ENCODE measurements at places on chromosomes 12 and 14. TPM values are rescaled to one million over a fixed set of nuclear protein-coding genes. Genes with fewer than 3 reads are reported as not detected.

GPR84 gene
- total RNA-seq = not detected

SLC15A5 gene
- not detected for total RNA-seq

TMEM229B gene
- 4.2 TPM for total RNA-seq

BATF gene
- total RNA-seq = 13.9 TPM

KRT83 gene
- total RNA-seq = not detected

OSGEP gene
- 115 TPM for total RNA-seq

C12orf76 gene
- total RNA-seq = 26.2 TPM

CLEC1B gene
- not detected for total RNA-seq

LTBP2 gene
- 0.22 TPM for total RNA-seq

PTHLH gene
- total RNA-seq = not detected

GALNT9 gene
- total RNA-seq = 0.71 TPM

CBLN3 gene
- total RNA-seq = 128 TPM

SOAT2 gene
- not detected for total RNA-seq

LMO3 gene
- total RNA-seq = not detected

TEX52 gene
- total RNA-seq = not detected

BIN2 gene
- 40.1 TPM for total RNA-seq

TAS2R43 gene
- total RNA-seq = 4.8 TPM

FIGNL2 gene
- 0.79 TPM for total RNA-seq

DLGAP5 gene
- not detected for total RNA-seq

MIP gene
- total RNA-seq = not detected

TMEM63C gene
- total RNA-seq = 3.2 TPM

CDK2 gene
- total RNA-seq = 32.8 TPM

UBR7 gene
- total RNA-seq = 17.3 TPM

LGR5 gene
- not detected for total RNA-seq

PRR13 gene
- 213 TPM for total RNA-seq

LRRIQ1 gene
- not detected for total RNA-seq

SERPINA10 gene
- not detected for total RNA-seq

NAV3 gene
- total RNA-seq = not detected

LRP1 gene
- total RNA-seq = 4.1 TPM

RDH5 gene
- 38.1 TPM for total RNA-seq

CCDC196 gene
- total RNA-seq = not detected

TMEM132D gene
- not detected for total RNA-seq

KCNK13 gene
- not detected for total RNA-seq

THTPA gene
- total RNA-seq = 21.5 TPM

SMAGP gene
- total RNA-seq = 8.0 TPM

ZNF740 gene
- total RNA-seq = 117 TPM

TAS2R20 gene
- 3.4 TPM for total RNA-seq

B3GNT4 gene
- not detected for total RNA-seq

DTX1 gene
- total RNA-seq = 47.8 TPM

PRPH gene
- total RNA-seq = not detected

IFNG-AS1 gene
- total RNA-seq = 19.0 TPM

TSPAN8 gene
- total RNA-seq = not detected

DLK1 gene
- total RNA-seq = not detected

Data from B cell (primary cell).